Bronchial smooth muscle cell (primary cell): ENCODE measurements at places on chromosomes 11 and 22. TPM values are rescaled to one million over a fixed set of nuclear protein-coding genes. Genes with fewer than 3 reads are reported as not detected.

The ARVCF gene
- 9.1 and 10.7 TPM in 2 replicates for total RNA-seq

The OR52N4 gene
- 0.17 TPM in 1 of 2 replicates, not detected in the other for total RNA-seq

The SCYL1 gene
- total RNA-seq = 69.7 and 74.6 TPM in 2 replicates

The ACR gene
- not detected in 2 replicates for total RNA-seq

The TRIM49 gene
- total RNA-seq = not detected in 2 replicates

The CRYBA4 gene
- total RNA-seq = not detected in 2 replicates
